ENCODE measurements at places on chromosomes 7 and 10.

DNA sequence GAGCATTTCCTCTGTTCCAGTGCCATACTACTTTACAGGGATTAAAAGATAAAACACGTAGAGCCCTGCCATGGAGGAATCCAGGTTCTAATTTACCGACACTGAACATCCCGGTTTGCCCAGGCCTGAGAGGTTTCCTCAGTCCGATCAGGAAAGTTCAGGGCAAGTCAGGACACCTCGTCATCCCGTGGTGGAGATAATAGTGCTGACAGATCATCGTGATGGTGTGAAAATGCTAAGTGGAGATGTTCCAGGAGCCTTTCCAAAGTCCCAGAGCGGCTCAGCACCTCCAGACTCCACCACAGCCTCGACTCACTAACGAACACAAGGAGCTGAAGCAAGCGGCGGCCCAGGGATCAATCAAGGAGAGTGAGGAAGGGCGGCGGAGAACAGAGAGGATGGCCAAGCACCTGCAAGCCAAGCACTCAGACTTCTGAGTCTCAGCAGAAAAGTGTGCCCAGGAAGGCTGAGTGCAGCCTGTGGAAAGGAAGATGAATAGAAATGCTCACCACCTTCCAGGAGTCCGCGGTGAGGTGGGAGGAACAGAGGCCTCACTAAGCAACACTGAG lies 103.7 kb upstream of the VWC2 start:
- no peak for DNase-seq

DNA sequence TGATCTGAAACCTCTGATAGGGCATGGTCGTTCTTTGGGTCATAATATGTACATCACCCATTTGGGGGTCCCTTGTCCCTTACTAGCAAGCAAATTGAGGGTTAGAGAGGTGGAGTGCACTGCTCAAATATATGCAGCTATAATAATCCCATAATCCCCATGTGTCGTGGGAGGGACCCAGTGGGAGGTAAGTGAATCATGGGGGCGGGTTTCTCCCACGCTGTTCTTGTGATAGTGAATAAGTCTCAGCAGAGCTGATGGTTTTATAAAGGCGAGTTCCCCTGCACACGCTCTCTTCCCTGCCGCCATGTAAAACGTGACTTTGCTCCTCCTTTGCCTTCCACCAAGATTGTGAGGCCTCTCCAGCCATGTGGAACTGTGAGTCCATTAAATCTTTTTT lies 262.7 kb downstream of the BMPER start:
- no peak for DNase-seq

DNA sequence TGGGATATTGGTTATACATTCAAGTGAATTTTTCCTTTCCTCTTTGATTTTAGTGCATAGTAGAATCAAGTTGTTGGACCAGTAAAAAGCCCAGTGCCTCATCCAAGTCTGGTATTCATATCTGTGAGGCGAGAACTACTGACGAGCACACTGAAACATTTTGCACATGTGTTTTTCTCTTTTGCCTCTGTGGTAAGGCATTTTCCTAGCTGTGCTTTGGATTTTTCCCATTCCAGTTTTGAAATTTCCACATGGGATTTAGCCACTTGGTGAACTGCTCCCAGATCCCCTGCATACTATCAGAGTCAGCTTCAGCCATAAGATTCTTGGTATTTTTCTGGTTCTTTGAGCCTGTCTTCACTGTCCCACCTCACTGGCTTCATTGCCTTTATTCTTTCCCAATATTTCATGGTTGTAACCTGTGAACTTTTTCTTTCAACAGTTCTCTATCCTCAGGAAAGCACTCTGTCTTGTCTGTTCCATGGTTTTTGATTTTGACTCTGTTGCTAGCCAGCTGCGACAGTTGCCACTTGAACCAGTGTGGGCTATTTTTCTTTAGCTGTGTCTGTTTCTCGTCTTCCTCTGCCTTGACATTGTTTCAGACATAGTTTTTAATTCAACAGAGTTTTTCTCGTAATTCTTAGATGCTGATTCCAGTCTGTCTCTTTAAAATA lies 239.0 kb downstream of the REEP3 start:
- DNase-seq, result no peak

DNA sequence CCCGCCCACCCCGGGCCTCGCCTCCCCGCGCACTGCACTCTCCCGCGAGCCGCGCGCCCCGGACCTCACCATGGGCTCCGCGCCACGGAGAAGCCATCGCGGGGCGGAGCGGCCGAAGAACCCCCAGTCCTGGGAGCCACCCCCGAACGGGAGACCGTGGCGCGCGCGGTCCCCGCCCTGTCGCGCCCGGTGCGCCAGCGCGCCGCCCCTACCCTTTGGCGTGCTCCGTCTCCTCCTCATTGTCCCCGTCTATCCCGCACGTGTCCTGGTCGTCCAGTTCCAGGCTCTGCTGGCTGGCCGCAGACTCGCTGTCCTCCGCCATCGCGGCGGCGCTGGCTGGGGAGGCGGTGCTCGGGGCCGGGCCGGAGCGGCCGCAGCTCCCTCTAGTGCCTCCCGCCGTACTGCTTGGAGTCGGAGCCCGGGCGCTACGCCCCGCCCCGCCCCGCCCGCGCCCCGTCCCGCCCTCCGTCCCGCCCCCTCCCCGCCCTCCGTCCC lies at the start of gene NMT2:
TSS of gene NMT2 (minus strand) at position 403 of the 495 bp plus-strand sequence. CDS start at position 322, 81 bp downstream.
- DNase-seq, result peak; percentile 75

- DNase-seq, result no peak
Observed at GRCh38 chr10:21976739-21977138, 26.8 kb downstream of the DNAJC1 start.

DNA sequence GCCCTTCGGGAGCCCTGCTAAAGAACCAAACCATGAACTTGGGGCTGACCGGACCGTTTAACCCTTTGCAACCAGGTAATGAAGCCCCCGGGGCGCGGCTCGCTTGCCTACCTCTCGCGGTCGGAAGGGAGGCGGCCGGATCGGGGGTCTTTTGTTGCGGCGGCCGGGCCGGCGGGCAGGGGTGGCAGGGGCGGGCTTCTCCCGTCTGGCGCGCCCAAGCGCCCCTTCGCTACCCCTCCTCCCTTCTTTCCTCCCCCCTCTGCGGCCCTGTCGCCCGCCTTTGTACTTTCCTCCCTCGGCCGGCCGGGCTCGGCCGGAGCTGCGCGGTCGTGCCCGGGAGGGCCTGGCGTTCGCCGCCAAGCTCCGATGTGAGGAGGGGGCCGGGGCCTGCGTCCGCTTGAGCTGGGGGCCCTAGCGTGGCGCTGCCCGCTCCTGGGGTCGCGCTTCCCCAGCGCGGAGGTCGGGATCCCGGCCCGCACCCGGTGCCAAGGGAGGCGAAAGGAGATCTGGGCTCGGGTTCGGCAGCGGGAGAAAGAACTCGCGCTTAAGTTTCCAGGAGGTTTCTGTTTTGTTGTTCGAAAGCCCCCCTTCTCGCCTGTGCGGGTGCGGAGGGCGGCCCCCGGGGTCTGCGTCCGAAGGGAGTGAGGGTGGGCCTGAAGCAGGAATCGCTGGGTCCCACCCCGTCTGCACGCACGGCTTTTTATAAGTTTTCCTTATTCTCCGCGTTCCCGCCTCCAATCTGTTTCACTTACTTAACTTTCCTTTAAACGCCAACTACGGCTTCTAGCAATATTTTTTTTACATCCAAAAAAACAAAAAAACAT lies 436.8 kb upstream of the GALNT17 start:
- DNase-seq, result no peak

- DNase-seq, result no peak
Observed at GRCh38 chr7:43698460-43699255, 30.7 kb downstream of the COA1 start.

GRCh38 chr10:43863859-43864591 lies 215.3 kb upstream of the ZNF32 start:
- no peak for DNase-seq

DNA sequence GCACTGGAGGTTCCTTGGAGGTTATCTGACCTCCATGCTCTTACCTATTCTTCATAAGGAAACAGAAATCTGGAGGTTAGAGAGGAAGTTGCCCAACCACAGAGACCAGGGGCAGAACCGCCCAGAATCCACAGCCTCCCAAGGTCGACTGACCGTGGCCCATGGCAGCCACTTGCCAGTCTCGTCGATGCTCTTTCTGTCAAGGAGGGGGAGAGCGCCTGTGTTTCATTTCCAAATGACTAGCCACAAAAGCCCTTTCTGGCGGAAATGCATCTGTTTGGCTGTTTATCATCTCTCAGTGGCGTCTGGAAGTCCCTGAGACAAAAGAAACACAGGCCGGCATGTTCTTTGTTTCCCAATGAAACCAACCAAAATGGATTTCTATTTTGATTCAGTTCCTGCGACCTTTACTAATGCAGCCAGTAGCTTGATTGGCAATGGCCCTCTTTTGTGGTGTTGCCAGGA lies 2.9 kb downstream of the RAMP3 start:
- no peak for DNase-seq

DNA sequence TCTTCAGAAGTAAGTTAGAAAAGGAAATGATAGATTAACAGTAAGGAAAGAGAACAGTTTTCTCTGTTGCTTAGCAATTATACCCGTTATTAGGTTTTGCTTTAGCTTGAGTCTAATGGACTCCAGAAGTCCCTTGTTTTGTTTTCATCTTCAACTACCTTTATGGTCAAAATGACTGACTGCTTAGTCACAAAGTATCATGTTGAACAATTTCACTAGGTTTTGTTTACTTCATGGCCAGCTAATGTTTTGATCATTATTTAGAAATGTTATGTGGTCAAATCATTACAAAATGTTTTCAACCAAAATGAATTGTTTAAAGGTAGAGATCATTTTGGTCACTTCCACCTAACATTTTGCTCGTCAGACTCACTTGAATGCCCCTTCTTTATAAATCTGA lies 1.9 kb downstream of the UBN2 start:
- DNase-seq, result no peak

- DNase-seq, result no peak
Observed at GRCh38 chr10:30722956-30723620, 93.5 kb upstream of the LYZL2 start.

- DNase-seq, result no peak
Observed at GRCh38 chr10:70987396-70988130, 99.2 kb upstream of the PCBD1 start.

DNA sequence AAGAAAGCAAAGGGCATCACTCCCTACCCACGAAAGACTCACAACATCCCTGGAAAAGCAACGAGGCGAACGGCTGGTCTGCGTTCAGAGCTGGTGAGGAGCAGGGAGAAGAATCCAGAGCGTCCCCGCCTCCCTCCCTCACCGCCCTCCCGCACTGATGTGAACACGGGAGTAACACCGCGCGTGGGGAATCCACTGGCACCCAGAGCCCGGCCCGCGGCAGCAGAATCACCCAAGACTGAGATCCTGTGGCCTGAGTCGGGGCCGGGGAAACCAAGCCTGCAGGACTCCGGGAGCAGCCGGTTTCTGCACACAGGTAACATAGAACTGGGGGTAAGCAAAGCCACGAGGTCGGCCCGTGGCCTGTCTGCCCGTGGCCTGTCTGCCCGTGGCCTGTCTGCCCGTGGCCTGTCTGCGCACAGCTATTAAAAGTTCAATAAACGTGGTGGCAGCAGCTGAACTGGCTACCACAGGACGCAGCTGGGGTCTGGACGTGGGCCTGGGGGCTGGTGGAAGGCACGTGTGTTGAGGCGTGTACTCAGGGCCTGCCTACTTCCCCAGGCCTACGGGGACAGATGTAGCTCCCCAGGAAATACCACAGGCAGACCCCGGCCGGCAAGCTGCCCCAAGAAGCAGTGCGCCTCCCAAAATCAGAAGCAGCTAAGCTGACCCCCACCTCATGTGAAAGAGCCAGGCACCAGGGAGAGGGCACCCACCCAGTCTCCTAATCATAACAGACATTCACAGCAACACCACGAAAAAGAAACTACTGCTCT lies 23.0 kb downstream of the DIP2C start:
- DNase-seq, result no peak

- DNase-seq, result no peak
Observed at GRCh38 chr10:112711366-112711765, 238.7 kb upstream of the TCF7L2 start.

GRCh38 chr7:26197153-26198115 lies 3.1 kb downstream of the HNRNPA2B1 start:
- DNase-seq, result no peak

DNA sequence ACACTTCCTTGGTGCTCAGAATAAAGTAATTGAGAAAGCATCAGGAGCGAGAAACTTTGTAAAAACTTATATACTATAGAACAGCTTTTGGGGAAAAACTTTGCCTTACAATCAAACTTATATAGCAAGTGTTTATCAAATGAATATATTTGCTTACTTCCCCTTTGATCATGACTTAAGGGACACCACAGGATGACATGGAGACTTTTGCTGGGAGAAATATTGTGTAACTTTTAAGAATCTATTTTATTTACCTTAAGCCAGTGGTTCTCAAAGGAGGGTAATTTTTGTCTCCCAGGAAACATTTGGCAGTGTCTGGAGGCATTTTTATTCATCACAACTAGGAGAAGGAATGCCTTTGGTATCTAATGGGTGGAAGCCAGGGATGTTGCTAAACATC lies 173.8 kb upstream of the HABP2 start:
- DNase-seq, result no peak

DNA sequence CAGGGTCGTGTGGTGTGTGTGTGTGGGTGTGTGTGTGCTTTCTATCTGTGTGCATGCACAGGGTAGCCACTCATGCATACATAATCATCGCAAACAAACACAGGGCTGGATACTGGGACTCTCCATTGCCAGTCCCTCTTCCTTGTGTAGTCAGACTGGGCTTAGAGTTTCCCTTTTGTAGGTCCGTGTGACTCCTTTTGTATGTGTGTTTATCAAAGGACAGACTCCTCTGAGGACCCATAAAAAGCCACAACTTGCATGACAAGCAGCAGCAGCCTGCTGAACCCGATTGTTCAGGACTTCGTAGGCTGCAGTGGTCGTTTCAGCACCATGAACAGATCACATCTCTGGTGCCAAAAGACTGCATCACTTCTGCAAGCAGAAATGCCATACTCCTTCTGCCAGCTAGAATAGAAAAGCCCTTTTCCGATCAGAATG lies 895 bp downstream of the VSTM2A start:
- peak; percentile 5 for DNase-seq

DNA sequence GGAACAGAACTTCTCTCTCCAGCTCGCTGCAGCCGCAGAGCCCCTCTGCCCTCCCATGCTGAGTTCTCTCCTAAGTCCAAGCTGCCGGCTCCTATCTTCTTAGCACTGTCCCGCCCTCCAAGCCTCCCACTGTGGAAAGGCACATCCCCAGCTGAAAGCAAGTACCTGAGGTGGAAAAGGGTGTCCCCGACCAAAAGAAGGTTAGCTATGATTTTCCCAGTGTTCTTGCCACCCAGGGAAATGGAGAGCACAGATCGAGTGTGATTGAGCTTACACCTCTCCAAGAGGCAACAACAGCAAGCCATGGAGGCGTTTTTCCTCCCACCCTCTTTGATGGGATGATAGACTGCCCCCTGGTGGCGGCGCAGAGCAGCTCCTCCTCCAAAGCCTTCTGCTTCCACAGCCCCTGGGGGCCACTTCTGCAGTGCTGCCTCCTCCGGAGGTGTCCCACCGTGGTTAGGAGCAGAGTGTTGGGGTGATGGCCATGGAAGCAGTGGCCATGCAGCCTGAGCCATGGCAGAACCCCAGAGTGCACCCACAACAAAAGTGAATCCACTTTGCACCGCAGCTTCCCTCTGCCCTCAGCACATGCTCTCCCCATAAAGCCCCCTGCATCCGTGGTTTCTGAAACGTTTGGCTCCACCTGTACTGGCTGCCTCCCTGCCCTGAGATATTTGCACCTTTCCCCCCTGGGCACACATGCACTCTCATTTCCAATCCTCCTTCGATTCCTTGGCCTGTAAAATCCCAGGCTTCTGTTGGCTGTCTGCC lies 143.1 kb upstream of the STK17A start:
- DNase-seq, result peak; percentile 6

- DNase-seq, result no peak
Observed at GRCh38 chr10:76040107-76040829, 608.8 kb downstream of the LRMDA start.
